ENCODE measurements at places on chromosomes 5 and 9.

GRCh38 chr9:114668146-114668545 lies 10.5 kb upstream of the TEX53 start:
- DNase-seq, result no peak

GRCh38 chr5:159543326-159543725 lies 213.0 kb upstream of the IL12B start:
- no peak for DNase-seq

- DNase-seq, result no peak
Observed at GRCh38 chr9:107805201-107805600, 315.6 kb upstream of the KLF4 start.

- no peak for DNase-seq
Observed at GRCh38 chr5:52452098-52452497, 335.6 kb upstream of the ITGA1 start.

DNA sequence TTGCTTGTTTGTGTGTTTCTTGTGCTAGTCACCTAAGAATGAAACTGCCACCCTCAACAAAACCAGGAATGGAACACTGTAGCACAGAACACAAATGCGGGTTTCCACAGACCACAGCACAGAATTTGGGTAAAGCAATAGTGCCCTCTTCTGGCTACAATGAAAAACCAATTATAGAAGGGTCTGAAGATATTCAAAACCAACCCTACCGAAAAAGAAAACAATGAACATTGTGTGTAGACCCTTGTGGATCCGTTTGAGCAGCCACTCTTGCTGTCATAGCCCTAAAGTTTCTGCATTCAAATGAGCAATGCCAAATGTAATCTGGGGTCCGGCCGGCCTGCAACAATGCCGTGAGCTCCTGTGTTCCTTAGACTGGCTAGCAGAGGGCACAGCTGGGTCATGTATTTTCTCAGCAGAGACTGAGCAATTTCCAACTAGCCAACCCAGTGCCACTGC lies 8.3 kb upstream of the ENC1 start:
- DNase-seq, result no peak

Measured in NCI-H1436 treated with DMSO at 0.1 percent for 48 hours (cell line).